Peyer's patch (tissue), 4 donors: ENCODE measurements at places on chromosomes 3 and 15.

GRCh38 chr3:187361835-187362234, 6.3 kb upstream of the RTP4 start:
- no peak for DNase-seq

- DNase-seq, result no peak
Observed at GRCh38 chr3:139357899-139358298, 14.1 kb downstream of the MRPS22 start.

- no peak for DNase-seq
Observed at GRCh38 chr3:54827056-54827687, 100.7 kb downstream of the LRTM1 start.

GRCh38 chr15:77504306-77504705, 83.6 kb downstream of the HMG20A start:
- no peak for DNase-seq

DNA sequence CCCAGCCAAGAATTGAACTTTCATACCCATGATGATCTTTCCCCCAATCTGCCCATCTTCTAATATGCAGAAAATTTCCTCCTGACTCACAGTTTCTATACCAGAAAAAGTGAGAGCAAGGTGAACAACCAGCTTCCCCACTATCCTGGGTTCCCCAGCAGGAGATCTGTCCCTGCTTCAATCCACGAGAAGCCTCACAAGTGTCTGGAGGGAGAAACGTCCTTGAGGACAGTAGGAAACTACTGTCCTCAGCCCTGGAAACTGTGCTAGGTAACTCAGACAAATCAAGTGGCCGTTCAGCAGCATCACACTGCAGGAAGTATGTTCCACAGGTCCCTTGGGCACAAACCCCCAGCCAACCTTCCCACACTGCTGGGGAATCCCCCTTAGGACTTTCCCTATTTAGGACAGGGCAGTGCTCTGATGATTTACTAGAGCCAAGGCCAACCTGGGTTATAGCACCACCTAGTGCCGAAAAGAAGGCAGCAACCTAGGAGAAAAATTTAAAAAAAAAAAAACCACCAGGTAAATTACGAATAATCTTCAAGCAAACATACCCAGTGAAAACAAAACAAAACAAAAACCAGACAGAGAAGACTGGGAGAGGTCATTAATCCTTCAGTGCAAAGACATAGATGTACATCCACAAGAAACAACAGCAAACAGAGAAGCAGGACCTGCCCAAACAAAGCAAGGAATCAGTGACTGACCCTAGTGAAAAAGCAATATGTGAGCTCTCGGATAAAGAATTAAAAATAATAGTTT, 36.0 kb downstream of the MORC1 start:
- no peak for DNase-seq

- DNase-seq, result no peak
Observed at GRCh38 chr3:148857316-148857715, 7.8 kb upstream of the CPA3 start.

GRCh38 chr3:64551697-64552096, 136.1 kb downstream of the ADAMTS9 start:
- DNase-seq, result no peak

- peak; percentile 25 for DNase-seq
Observed at GRCh38 chr15:28098766-28099554, at the start of gene OCA2. Gene OCA2, minus strand, starts transcription at chr15:28099315. Its CDS starts 17,441 bp downstream, at chr15:28081874.

- DNase-seq, result no peak
Observed at GRCh38 chr15:63244399-63244798, 33.0 kb upstream of the APH1B start.

- no peak for DNase-seq
Observed at GRCh38 chr3:34183611-34184340, 385.3 kb downstream of the PDCD6IP start.

- no peak for DNase-seq
Observed at GRCh38 chr15:85407421-85408269, 27.2 kb downstream of the AKAP13 start.

DNA sequence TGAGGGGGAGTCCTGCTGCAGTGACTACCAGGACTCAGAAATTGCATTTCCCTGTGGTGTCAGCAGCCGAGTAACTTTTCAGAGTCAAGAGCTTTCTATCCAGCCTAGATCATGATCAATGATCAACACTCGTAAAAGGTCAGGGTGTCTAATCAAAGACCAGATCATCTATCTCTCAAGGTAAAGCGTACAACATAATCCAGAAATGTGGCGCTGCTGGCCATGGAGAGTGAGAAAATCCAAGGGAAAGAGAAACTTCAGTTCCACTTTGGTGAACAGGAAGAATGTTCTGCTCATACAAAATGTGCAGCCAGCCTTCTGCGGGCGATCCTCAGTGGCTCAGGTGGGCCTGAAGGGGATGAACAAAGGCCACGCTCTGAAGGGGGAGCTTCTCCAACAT, 1005.8 kb upstream of the NR2F2 start:
- no peak for DNase-seq

- no peak for DNase-seq
Observed at GRCh38 chr3:182848906-182849305, 55.6 kb downstream of the ATP11B start.

GRCh38 chr3:32292085-32292796, 53.8 kb downstream of the CMTM8 start:
- DNase-seq, result no peak

GRCh38 chr15:88897456-88898194, 2.3 kb upstream of the HAPLN3 start:
- peak; percentile 63 for DNase-seq

GRCh38 chr3:108103886-108104797, 13.3 kb upstream of the CD47 start:
- DNase-seq, result no peak

GRCh38 chr3:160296591-160296990, 71.4 kb downstream of the C3orf80 start:
- no peak for DNase-seq

DNA sequence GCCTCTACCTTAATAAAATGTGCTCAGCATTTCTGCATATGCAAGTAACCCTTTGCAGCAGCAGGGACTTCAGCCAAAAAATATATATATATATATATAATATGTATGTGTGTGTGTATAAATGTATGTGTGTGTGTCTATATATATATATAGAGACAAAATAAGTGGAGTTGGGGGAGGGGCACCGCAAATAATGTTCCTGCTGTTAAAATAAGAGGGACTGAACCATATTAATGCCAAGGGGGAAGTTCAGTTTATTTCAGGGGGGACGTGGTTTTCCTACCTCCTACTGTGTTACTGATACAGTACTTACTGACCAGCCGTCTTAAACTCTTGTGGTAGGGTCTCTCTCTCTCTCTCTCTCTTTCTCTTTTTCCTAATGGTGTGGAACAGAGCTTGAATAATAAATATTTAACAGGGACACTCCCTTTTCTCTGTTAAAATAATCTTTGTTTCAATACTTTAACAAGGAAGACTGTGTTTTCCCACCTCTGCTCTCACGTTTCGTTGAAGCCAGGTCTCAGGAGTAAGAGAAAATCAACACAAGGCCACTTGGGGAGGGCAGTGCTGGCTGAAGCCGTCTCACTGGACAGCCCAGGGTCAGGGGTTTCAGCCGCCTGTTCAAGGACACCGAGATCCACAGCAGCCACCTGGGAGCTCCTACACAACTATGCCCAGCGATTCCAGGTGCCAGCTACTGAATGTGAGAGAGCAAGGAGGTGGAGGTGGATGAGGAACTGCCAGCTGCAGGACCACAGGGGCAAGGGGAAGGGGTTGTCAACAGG, 42.8 kb upstream of the ADAMTSL3 start:
- no peak for DNase-seq

DNA sequence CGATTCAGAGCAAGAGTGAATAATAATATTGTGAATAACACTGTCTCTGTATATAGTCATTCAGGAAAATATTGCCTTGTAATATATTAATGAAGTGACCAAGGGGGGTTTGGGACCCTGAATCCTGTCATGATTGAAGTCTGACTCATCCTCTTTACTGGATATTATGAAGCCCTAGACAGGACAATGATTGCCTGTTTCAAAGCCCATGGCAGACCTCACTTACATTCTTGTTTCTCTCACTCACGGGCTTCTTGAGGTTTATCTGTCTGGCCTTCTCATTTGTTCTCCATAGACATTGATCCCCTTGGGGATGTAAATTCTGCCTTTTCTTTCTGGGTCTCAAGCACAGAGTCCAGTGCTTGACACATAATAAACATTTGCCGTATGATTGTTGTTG, 449.3 kb upstream of the THRB start:
- DNase-seq, result no peak

DNA sequence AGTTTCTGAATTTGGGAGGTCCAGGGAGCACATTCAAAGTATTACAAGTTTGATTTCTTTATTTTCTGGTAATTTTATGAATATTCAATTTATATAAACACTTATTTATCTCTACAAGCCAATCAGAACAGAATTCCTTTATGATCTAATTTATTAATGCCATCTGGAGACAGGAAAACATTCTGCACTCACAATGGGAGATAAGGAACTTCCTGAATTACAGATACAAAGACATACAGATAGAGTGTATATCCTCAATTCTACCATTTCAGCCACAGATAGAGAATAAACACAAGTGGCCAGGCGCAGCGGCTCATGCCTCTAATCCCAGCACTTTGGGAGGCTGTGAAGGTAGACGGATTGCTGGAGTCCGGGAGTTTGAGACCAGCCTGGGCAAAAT, 86.0 kb downstream of the IQCH start:
- no peak for DNase-seq

GRCh38 chr3:184126006-184126405, 9.2 kb upstream of the EIF2B5 start:
- DNase-seq, result no peak

- DNase-seq, result no peak
Observed at GRCh38 chr3:56870436-56870835, 68.7 kb upstream of the ARHGEF3 start.

DNA sequence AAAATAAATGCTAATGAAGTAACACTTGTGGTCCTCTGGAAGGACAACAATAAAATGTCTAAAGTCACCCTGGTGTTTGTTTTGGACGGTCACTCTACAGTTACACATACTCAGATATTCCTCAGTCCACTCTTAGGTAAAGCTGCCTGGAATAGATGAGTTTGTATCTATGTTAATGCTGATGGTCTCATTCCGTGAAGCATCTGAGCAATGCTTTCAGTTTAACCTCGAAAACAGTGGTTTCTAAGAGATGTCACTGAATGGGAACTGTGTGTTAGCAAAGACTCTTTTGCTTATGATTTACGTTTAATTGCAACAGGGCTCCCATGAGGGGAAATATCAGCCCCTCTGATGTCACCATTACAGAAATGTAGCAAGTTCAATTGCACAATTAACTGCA, 49.1 kb downstream of the FBN1 start:
- no peak for DNase-seq

GRCh38 chr3:89363171-89363570, 255.8 kb downstream of the EPHA3 start:
- no peak for DNase-seq

DNA sequence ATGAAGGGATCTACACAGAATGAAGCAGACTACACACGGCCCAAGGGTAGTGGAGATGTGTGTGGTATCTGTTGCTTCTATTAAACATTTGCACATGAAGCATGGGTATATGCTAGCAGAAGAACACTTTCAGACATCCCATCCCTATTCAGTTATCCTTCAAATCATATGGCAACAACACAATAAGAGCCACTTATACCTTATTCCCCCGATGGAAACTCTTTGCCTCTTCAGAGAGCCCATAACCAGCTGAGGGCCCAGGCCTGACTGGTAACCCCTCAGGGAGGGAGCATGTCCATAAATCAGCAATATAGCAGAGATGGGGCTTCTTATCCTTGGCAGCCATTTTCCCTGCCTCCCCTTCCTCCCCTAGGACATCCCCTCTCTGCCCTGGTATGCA, 210.6 kb downstream of the FHIT start:
- DNase-seq, result no peak

- DNase-seq, result no peak
Observed at GRCh38 chr3:16392717-16393116, 120.8 kb downstream of the RFTN1 start.

- no peak for DNase-seq
Observed at GRCh38 chr15:55118344-55118870, 78.3 kb downstream of the RSL24D1 start.

DNA sequence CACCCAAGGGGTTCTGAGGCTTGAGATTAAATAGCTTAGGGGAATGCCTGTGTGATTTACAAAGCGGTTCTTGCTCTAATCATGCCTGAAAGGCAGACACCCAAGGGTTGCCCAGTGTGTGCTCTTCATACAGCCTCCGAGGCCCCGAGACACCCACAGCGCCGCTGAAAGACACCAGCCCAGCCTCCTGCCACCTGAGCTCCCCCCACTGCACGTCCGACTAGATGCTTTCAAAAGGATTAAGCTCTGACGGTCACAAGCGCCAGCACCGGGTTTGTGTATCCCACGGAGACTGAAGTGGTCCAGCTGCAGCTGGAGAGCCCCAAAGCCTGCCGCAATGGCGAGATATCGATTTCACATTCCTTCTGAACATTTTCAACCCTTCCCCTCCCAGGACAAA, 50.3 kb downstream of the SPATA12 start:
- no peak for DNase-seq

DNA sequence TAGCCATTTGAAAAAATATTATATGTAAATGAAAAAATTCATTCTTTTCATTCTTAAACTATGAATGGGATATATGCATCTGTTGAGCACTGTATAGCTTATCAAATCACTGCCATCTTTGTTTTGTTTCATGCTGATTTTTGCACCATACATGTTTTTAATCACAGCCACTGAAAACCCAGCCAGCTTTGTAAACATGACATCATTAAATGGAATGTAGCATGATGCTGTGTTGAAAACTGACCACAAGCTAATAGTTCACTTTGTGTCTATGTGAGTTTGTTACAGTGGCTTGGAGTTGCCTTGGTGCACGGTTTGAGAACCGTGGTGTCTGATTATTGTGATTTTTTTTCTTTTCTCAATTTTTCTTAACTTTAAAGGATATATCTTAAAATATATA, 75.7 kb downstream of the GMPS start:
- no peak for DNase-seq

- DNase-seq, result no peak
Observed at GRCh38 chr3:14311729-14312128, 90.7 kb upstream of the SLC6A6 start.

DNA sequence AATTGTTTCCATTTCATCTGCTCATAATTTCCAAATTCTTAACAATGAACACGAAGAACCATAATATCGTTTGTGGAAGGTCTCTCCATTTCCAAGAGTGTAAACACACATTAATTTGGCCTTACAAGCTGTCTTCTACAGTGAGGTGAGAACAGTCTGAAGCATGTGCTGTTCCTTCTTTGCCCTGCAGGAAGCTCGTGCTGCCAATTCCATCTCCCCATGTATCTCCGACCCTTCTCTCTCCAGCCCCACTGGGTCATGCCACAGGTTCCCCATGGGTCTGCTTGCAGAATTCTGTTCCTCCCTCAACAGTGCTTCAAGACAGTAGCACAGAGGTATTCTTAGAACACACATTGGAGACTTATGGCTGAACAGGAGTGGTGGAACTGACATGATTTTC, 70.5 kb downstream of the CHSY1 start:
- no peak for DNase-seq

GRCh38 chr15:100314809-100315400, 26.9 kb downstream of the ADAMTS17 start:
- DNase-seq, result no peak

DNA sequence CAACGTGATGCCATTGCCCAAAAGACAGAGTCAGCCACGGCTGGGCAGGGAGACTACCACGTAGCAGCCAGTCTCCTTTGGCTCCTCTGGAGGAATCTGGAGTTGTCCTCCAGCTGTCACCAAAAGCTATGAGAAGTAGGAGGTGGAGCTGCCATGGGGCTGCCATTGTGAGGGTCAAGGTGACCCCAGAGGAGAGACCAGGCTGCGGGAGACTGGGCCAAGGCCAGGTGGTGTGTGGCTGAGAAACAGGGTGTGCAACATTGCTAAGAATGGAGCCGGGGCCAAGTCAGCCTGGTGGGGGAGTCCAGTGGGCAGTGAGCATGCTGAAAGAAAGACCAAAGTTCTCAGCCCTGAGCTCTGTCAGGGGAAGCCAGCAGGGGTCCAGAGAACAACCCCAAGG, 29.9 kb upstream of the MRPS22 start:
- DNase-seq, result no peak
